ENCODE measurements at places on chromosomes 13 and 19. TPM values are rescaled to one million over a fixed set of nuclear protein-coding genes. Genes with fewer than 3 reads are reported as not detected.

DNA sequence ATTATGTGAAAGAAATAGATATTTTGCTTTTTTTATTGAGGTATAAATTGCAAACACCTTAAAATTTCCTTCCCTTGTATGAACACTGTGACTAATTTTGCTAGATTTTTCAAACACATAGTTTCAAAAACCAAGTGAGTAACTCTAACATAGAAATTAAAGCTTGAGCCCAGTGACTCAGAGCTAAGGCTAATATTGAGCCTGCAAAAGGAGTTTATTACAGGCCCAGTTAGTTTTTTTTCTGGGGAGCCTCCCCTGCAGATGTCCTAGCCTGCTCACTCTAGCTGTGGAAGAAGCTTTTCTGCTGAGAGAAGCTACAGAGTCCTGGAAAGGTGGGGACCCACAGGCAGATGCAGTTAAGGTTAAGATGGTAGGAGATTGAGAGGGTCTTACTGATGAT lies 3.4 kb downstream of the ZNF430 start:
- DNase-seq: no peak

GFY gene
- polyA plus RNA-seq: not detected

DNA sequence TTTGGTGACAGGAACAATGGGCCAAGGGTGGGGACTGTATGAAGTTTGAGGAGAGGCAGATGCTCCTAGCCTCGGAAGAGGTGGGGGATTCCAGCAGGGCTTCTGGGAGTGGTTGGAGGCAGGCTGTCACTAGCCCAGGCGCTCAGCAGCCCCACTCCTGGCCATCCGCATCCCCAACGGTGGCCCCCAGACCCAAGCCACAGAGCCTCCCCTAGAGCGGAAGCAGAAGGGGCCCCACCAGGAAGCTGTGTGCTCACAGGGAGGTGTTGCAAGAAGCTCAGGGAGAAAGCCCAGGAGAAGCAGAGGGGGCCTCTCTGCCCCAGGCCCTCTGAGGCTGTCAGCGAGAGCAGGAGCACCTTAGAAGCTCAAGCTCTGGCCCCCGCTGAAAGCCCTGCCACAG lies 8.3 kb downstream of the PRAM1 start:
- no peak for DNase-seq

CACNG8 gene
- 0.25 TPM for polyA plus RNA-seq

MYH14 gene
- 23.1 TPM for polyA plus RNA-seq

DNA sequence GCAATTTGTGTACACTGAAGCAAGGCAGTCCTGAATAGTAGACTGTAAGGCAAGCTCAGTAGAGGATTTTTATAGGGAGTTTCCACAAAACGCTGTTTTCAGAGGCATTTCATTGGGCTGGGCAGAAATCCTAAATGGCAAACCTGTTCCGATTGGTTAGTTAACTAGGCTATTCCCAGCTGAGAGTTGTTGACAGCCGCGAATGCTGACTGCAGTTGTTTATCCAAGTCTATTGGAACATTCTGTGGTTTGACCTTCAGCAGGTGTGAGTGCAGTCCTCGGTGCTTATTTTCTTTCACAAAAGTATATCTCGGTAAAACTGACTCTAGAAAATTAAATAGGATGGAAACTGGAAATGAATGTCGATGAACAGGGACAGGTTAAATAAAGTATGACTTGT lies 45.4 kb downstream of the TPT1 start:
- no peak for DNase-seq

TRIM13 gene
- polyA plus RNA-seq: 50.5 TPM

DNA sequence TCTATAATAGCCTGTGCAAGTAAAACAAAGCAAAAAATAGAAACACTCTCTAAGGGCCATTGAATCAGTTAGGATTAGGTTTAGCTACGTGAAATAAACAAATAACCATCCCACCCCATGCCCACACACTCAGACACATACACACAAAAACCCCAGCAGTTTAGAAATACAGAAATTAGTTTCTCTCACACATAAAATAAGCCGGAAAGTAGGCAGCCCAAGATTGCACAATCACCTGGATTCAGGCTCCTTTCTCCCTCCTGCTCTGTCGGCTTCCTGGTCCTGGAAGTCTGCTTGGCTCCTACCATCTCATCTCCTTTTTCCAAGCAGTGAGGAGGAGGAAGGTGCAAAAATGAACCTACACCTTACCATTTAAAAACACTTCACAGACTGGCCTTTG lies 22.6 kb upstream of the USP12 start:
- DNase-seq: no peak

LPAR2 gene
- 23.0 TPM for polyA plus RNA-seq

CEACAM20 gene
- not detected for polyA plus RNA-seq

- DNase-seq: no peak
These were observed 31.2 kb downstream of the C1QTNF9 start for GRCh38 chr13:24340608-24340955.

GRCh38 chr19:35363001-35363590 lies 4.8 kb downstream of the FFAR3 start:
- DNase-seq: no peak

DNA sequence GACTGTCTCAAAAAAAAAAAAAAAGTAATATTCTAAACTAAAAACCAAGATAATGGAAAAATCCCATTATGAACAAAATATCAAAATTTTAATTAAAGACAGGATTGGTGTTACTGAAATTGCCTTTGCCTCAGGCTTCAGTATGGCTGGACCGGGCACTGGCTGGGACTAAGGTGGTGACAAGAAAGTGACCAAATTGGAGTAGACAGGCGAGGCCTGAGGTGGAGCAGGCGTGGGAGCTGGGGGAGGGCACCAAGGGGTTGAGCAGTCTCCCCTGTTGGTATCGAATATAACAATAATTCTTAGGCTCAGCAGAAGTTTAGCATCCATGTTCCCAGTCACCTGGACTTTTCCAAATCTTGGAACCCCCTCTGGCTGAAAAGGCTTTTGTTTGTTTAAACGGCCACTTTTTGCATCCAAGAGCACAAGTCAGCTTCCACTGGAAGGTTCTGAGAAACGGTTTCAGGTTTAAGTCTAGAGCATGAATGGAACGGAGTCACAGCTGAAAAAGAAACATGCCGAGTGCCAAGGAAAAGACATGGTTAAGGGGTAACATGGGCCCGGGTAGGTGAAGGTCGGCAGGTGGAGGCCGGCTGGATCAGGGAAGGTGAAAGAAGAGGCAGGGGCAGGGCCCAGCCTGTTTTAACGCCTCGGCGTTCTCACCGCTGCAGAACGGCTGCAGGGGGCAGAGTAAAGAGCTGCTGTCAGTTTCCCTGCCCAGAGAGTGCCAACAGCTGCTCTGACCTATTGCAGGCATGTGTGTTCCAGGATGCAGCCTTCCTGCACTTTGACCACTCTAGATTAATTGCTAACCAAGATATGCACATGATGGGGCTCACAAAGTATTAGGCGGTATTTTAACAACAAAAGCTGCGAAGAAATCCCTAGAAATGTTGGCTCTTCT lies 104.4 kb downstream of the TM9SF2 start:
- DNase-seq: no peak

DNA sequence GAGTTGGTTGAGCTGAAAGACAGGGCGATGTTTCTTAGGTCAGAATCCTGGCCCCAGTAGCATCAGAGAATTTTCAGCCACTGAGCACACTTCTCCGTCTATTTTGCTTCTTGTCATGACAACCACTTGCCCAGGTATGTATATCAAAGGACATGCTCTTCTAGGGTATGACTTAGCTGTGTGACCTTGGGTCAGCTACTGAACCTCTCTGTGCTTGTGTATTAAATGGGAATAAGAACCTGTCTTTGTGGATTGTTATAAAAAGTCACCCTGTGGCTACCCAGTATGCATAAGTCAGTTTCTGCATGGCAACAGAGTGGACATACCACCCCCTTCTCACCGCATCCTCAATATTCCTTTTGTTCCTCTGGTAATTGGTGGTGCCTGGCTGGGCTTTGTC lies 26.1 kb downstream of the MBD3L1 start:
- no peak for DNase-seq

- no peak for DNase-seq
These were observed 13.3 kb downstream of the PDX1 start for GRCh38 chr13:27933118-27933517.

CERS1 gene
- 6.3 TPM for polyA plus RNA-seq

DNA sequence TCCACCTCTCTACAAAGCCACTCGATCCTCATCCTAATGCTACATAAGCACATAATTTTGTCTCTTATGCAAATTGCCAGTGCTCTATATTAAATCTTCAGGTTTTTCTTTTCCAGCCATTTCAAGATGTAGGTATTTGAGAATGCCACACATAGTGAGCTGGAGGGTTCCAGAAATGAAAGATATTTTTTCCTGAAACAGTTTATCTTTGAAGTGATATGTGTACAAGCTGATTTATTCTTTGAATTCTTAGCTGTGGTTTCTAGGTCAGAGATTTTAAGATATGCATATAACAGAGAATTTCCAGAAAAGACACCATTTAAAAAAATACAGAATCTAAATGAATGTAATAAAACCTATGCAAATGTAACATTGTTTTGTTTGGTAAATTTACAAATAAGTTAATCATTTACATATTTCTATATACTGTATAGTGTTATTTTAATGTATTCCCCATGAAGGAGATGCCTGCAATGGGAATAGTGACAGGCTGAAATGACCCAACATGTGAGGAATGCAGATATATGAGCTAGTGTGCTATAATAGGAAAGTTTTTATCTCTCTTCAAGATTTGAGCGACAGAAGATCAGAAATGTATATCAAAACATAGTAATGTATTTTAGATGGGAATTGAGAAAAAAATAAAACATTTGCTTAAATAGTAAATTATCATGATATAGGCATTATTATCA lies 570.2 kb downstream of the SLITRK1 start:
- no peak for DNase-seq

ZNF85 gene
- 20.3 TPM for polyA plus RNA-seq

- DNase-seq: no peak
These were observed 1.7 kb downstream of the DMAC2 start for GRCh38 chr19:41437944-41438574.

GRCh38 chr13:73107481-73107880 lies 48.7 kb downstream of the KLF5 start:
- no peak for DNase-seq

ZNF653 gene
- polyA plus RNA-seq: 9.3 TPM

GRCh38 chr13:45310341-45311131 lies 30.4 kb downstream of the TPT1 start:
- no peak for DNase-seq

ZNF845 gene
- 10.1 TPM for polyA plus RNA-seq

DNA sequence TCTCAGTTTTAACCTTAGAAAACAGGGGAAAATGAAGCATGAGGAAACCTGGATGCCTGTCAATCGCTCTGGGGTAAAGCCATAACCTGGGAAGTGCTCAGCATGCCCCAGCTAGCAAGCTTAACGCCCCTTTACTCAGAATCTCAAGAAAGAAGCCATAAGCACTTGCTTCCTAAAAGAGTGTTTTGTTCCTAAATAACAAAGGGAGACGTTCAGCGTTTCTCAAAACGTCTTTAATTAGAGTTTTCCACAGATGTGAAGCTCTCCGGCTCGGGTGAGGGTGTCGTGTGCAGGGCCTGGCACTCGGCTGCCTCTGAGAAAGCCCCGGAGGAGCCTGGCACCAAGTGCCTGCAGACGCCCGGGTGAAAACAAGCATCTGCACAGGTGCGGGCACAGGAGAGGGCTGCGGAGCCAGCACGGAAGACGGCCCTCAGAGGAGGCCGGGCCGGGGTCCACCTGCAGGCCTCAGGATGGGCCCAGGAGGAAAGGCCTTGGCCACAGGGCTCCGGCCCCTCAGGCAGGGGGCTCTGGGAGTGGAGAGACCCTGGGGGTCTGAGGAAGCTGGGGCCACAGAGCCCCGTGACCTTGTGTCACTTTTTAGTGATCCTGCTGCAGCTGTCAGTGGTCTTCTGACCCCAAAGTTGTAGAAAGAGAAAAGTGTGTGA lies 6.2 kb downstream of the GAS6 start:
- DNase-seq: no peak

GGACT gene
- 5.7 TPM for polyA plus RNA-seq

GRCh38 chr13:29978211-29978610 lies 127.8 kb upstream of the UBL3 start:
- DNase-seq: no peak

DNA sequence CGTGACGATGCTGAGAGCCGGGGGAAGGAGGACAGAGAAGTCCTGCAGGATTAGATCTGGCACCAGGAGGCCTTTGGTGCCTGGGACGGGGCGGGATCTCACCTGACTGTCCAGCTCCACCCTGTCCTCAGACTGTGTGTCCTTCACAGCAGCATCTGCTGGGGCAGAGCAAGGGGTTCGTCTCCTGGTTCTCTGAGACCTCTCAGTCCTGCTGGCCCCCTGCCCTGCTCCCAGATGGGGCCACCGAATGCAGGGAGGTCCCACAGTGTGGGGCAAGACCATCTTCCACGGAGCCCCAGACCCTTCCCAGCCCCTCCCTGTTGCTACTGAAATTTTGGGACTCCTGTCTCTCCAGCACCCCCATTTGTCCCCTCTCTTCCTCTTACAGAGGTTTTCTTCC lies 4.5 kb downstream of the LILRB3 start:
- no peak for DNase-seq

DNA sequence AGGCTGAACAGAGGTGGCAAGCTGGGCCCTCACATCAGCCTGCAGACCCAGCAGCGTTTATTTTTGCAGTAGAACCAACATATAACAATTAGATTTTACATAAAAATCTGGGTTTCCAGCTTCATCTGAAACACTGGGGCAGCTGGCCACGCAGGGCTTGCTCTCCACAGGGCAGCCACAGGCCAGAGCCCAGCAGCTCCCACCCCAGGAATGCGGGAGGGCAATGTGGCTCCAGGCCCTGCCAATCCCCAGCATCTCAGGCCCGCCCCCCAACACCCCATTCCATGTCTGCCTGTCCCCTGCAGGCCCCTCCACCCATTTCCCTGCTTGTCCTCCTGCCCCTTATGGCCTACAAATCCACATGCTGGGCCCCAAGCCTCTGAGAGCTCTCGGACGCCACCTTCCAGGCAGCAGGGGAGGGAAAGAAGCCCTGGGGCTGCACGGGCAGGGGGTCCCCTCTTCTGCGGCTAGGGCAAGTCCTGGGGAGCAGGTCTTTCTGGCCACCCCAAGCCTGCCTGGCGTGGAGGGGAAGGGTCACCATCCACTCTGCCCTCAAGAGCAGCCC lies 15.0 kb upstream of the VSTM2B start:
- DNase-seq: no peak

DNA sequence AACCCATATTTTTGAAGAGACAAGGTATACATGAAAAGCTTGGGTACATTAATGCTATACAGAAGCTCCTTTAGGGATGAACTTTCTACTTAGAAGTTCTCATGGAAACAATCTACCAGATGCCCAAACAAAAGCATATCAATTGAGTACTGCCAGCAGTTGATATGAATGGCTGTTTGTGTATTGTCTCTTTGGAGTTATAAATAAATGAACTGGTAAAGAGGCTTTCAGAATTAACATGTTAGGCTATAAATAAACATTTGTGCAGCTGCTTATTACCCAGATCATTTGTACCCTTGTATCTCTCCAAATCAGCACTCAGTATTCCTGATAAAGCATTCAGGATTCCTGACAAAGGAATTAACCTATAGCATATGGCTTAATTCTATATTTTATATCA lies 418.9 kb downstream of the FGF14 start:
- no peak for DNase-seq

DNA sequence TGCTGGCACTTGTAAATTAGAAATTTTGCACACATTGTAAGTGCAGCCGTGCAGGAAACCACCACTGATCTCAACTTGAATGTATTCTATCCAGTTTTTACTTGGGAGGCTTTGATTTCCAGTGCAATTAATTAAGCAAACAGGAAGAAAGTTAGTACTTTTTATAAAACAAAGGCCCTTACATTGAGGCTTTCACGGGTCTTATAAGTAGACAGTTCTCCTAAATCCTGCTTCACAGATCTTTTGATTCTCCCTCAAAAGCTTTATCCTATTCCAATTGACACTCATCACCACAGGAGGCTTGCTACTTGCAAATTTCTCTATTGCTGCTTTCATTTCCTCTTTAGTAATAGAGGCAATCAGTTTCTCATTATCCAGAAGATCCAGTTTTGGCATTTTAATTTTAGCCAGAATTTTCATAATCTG lies 90.1 kb downstream of the ERCC5 start:
- DNase-seq: no peak
